Stimulated activated CD4-positive, alpha-beta T cell treated with anti-CD3 and anti-CD28 coated beads, TNF-alpha, amount 100 ng/mL, for 24 hours (primary cell): ENCODE measurements at places on chromosomes 6 and 20.
A peak's percentile ranks its signal among the peaks of the same experiment; 100 is the strongest.

- no peak for DNase-seq
Observed at GRCh38 chr20:45470262-45470931, 844 bp downstream of the WFDC2 start.

- no peak for DNase-seq
Observed at GRCh38 chr6:16355699-16356446, 117.5 kb downstream of the GMPR start.

DNA sequence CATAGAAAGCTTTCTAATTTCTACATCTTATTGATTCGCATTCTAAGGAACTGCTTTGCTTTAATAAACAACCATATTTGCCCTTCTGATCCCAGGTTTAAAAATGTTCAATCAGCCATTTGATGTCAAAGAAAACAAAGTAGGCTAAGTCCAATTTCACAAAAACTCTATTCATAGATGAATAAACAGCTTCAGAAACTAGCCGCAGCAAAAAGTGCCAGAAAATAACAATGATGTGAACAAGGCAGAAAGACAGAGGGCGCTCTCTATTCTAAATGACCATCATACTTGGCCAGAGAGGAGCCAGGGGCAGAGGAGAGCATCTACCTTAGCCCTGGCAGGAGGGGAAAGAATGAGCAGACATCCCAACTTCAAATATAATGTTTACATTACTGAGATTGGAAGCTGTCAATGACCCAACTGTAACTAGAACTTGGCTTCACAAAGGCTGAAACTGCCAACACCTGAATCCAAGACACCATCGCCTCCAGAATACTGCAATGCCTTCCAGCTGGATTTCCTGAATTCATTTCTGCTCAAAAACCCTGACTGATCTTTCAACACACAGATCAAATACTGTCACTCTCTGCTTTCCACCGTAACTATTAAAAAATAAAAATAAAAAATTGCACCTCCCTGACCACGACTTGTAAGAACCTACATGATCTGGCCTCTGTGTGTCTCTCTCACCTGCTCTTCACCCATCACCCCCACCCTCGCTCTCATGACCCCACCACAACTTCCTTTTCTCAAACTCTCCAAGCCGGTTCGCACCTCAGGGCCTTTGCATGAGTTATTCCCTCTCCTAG is 9.5 kb downstream of the CNKSR3 start:
- no peak for DNase-seq

DNA sequence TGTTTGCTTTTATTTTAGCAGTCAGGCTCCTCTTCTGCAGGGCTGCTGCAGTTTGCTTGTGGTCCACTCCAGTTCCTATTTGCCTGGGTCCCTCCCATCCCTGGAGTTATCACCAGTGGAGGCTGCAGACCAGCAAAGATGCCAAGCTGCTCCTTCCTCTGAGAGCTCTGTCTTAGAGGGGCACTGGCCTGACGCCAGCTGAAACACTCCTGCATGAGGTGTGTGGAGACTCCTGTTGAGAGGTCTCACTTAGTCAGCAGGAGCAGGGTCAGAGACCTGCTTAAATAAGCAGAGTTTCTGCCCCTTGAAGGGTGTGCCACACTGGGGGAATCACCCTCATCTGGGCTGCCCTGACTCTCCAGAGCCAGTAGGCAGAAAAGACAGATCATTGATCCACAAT is 16.2 kb upstream of the WFDC8 start:
- no peak for DNase-seq

GRCh38 chr6:10272591-10272990 is 142.3 kb downstream of the TFAP2A start:
- DNase-seq = no peak

- DNase-seq = no peak
Observed at GRCh38 chr20:63895202-63895951, 451 bp downstream of the DNAJC5 start.

- no peak for DNase-seq
Observed at GRCh38 chr20:43949741-43950618, 35.3 kb downstream of the TOX2 start.

- no peak for DNase-seq
Observed at GRCh38 chr6:11323666-11324452, 91.4 kb upstream of the NEDD9 start.

DNA sequence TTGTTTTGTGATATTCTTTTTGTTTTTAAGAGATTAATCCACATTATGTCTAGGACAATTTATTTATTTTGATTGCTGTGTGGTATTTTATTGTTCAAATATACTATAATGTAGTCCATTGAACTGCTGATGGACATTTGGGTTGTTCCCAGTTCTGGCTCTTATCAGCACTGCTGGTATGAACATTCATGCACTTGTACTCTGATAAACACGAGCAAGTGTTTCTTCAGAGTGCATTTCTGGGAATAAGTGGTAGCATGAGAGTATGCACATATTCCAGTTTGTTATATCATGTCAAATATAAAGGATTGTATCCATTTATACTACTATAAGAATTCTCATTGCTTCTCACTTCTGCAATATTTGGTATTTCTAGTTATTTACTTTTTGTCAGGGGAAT is 7.1 kb downstream of the CALHM6 start:
- no peak for DNase-seq

GRCh38 chr6:19736066-19736465 is 101.1 kb upstream of the ID4 start:
- DNase-seq = no peak

DNA sequence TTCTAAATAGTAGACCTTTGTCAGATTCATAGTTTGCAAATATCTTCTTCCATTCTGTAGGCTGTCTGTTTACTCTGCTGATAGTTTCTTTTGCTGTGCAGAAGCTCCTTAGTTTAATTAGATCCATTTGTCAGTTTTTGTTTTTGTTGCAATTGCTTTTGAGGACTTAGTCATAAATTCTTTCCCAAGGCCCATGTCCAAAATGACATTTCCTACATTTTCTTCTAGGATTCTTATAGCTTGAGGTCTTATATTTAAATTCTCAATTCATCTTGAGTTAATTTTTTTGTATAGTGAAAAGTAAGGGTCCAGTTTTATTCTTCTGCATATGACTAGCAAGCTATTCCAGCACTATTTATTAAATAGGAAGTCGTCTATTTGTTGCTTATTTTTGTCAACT is 287.0 kb downstream of the PACRG start:
- DNase-seq = no peak

DNA sequence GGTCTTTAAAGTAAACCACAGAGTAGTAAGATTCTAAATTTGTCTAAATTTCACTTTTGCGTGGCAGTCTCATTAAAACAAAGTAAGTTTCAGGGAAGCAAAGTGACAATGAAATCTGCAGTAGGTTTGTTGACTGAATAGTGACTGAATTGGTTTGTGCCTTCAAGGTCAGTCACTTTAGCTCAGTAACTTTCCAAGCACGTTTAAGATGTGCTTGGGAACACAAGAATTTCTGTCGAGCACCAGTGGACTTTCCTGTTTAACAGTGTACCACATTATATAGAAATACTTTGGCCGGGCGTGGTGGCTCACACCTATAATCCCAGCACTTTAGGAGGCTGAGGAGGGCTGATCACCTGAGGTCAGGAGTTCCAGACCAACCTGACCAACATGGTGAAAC is 1.7 kb upstream of the CD24 start:
- DNase-seq = no peak

GRCh38 chr20:57060407-57061050 is 205.9 kb downstream of the BMP7 start:
- no peak for DNase-seq

- no peak for DNase-seq
Observed at GRCh38 chr20:6765469-6766058, 1.9 kb upstream of the BMP2 start.

DNA sequence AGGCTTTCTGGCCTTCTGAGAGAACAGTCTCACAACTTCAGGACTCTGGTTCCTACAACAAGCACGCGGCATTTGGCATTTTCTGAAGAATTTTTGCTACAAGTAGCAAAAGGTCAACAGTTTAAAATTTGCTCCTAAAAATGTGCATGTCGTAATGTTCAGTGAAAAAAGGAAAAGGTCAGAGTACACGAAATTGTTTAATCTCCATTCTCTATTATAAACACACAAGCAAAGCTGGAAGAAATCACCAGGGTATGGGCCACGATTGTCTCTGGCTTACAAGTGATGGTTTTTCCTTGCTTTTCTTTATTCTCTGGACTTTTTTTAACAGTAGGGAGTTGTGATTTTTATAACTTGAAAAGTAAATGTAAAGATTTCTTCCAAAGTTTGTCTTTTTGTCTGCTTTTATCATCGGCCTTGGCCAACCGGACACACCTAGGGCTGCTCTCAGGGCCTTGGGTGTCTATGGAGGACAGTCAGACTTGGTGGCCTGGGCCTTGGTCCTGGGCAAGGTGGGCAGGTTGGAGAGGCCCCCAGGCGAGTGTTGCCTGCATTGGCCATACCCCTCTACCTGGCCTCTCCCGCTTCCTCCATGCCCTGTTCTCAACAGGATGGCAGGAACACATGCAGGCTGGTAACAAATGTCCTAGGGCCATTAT is 32.4 kb downstream of the PLEKHG1 start:
- no peak for DNase-seq

- no peak for DNase-seq
Observed at GRCh38 chr6:21500314-21501020, 93.1 kb upstream of the SOX4 start.

DNA sequence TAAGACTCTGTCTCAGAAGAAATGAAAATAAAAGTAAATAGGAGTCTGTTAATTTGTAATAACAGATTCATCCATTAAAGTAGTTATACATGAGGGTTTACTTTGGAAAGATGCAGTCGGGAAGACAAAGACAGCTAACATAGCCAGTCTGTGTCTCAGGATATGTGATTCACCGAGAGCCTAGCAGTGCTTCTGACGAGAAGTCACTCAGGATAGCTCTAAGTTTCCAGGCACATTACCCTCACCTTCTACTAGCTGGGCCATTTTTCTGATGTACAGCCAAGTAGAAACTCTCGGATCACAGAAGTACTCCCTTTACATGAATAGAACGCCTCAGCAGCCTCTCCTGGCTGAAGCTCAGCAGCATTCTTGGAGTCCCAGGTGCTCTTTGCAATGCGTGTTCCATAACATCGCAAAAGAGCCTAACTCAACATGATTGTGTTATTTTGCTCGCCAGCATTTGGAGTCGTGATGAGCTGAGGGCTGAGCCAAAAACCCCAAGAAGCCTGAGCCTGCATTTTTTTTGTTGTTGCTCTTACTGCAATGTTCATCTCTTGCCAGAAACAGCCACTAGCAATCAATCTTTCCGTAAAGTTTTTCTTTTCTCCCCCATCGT is 22.4 kb upstream of the TASP1 start:
- DNase-seq = no peak

- DNase-seq = peak; percentile 7
Observed at GRCh38 chr6:133568970-133569889, 319.7 kb upstream of the TCF21 start.

GRCh38 chr20:24432046-24432442 is 37.4 kb upstream of the SYNDIG1 start:
- no peak for DNase-seq

- no peak for DNase-seq
Observed at GRCh38 chr6:167807756-167808155, 19.0 kb upstream of the AFDN start.

DNA sequence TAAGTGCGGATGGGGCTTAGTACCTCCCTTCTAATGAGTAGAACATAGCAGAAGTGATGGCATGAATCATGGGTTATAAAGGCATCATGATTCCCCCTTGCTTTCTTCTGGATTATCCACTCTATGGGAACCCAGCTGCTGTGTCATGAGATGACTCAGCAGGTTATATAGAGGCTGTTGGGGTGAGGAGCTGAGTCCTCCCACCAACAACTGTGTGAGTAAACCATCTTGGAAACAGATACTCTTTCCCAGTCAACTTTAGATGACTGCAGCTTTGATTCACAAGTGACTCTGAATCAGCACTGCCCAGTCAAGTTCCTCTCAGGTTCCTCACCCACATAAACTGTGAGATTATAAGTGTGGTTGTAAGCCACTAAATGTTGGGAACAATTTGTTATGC is 46.3 kb downstream of the FAM83B start:
- DNase-seq = no peak

DNA sequence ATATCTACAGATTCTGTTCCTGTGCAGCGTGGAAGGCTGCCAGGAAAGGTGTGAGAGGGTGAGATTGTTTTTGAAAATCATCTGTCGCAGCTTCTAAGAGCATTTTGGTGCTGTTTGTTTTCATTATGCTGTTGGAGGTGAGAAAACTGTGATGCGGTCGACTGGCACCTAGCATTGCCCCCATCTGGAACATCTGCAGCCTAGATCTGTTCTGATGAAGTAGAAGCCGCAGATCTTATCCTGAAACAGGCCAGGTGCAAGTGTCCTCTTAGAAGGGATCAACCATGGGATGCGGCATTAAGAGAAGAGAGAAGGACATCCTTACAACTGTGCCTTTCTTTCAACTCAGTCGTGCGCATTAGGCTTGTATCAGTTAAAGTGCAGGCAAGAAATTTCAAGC is 167.3 kb downstream of the CDH26 start:
- DNase-seq = no peak
